ENCODE measurements at places on chromosomes 13 and 19. TPM values are rescaled to one million over a fixed set of nuclear protein-coding genes. Genes with fewer than 3 reads are reported as not detected.

The ZNF285 gene
- 9.5 TPM for total RNA-seq

The ZNF507 gene
- 13.8 TPM for total RNA-seq

The C19orf81 gene
- not detected for total RNA-seq

The ARMC6 gene
- total RNA-seq, result 43.2 TPM

The RASGRP4 gene
- not detected for total RNA-seq

The MEIOSIN gene
- not detected for total RNA-seq

The FLT1 gene
- total RNA-seq, result 1.3 TPM

The ZNF136 gene
- total RNA-seq, result 6.4 TPM
